ENCODE measurements at places on chromosomes 7 and 10.

GRCh38 chr10:108465871-108466641 is 1301.5 kb upstream of the SORCS1 start:
- DNase-seq: peak; percentile 18

GRCh38 chr10:61325223-61325960 is 127.8 kb downstream of the TMEM26 start:
- no peak for DNase-seq

DNA sequence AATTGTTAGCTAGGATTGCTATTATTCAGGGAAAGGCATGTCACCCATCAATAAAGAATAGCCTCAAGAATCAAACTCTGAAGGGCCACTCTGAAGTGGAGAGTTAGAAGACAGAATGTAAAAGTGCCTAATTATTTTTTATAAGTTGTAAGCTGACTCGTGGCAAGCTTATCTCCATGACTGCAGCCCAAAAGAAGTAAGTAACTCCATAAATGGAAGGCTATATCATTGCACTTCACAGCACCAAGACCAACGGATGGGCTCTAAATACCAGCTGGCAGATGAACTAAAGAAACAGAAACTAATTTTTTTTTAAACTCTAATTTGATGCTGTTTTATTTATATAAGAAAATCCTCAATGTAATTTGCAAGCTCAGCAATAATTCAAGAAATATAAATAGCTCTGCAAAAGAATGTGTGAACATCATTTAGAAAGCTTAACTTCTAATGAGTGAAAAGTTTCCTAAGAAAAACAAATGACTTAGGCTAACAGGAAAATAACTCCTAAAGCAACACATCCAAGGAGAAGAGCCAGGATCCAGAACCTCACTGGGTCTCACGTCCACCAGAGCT is 165.5 kb downstream of the SNX13 start:
- DNase-seq: peak; percentile 7

GRCh38 chr7:157426463-157427301 is 89.9 kb downstream of the DNAJB6 start:
- no peak for DNase-seq

GRCh38 chr7:39349452-39350123 is 216.6 kb upstream of the YAE1 start:
- DNase-seq: no peak

- no peak for DNase-seq
Measured at GRCh38 chr10:35396560-35397434, 60.5 kb downstream of the CCNY start.
